Stimulated activated CD4-positive, alpha-beta T cell treated with anti-CD3 and anti-CD28 coated beads, Interleukin-2, amount 100 ng/mL, for 4 hours (primary cell): ENCODE measurements at places on chromosomes 3 and 15.

DNA sequence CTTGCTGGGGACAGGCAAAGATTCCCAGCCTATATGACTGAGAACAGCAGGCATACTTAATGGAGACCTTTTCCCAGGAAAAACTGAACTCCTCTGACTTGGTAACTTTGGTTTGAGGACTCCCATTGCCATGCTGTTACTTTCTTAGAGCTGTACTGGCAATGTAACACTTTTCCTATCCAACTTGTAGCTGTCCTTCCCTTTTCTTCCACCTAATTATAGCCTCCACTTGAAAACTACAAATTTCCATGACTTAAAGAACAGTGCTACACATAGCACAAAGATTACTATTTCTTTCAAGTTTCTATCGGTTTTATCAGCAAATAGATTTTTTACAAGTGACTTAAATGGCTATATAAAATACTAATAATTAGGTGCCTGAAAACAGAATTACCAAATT is 116.9 kb downstream of the GSK3B start:
- no peak for DNase-seq

- DNase-seq = no peak
Measured at GRCh38 chr15:97174886-97175540, 785.5 kb upstream of the ARRDC4 start.

DNA sequence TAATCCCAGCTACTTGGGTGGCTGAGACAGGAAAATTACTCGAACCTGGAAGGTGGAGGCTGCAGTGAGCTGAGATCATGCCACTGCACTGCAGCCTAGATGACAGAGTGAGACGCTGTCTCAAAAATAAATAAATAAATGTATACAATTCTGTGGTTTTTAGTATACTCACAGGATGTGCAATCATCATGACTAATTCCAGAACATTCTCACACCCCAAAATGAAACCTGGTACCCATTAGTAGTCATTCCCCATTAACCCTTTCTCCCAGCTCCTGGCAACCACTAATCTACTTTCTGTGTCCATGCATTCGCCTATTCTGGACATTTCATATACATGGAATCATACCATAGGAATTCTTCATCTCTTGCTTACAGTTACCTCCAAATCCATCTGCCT is 44.5 kb downstream of the LRRFIP2 start:
- DNase-seq = no peak

GRCh38 chr3:43872901-43873300 is 182.2 kb downstream of the ABHD5 start:
- DNase-seq = no peak

GRCh38 chr15:69467636-69468035 is 15.0 kb downstream of the RPLP1 start:
- no peak for DNase-seq

DNA sequence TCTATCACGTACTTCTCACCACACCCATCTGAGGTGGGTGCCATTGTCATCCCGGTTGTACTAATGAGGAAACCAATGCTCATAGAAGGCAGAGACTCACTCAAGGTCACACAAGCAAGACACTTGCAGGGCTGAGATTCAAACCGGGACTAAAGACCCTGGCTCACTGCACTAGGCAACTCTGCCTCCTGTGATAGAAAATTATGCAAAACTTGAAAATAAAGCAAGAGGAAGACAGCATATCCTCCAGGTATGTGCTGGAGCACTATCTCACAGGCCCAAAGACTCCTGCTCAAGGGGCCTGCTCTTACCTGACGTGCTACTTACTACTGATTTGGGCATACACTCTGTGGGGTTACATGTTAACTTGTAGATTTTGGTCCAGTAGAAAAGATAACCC is 25.6 kb downstream of the ANXA2 start:
- no peak for DNase-seq

- no peak for DNase-seq
Measured at GRCh38 chr3:148077318-148077923, 620.3 kb upstream of the AGTR1 start.

- no peak for DNase-seq
Measured at GRCh38 chr3:127800508-127800907, 21.8 kb downstream of the MGLL start.

DNA sequence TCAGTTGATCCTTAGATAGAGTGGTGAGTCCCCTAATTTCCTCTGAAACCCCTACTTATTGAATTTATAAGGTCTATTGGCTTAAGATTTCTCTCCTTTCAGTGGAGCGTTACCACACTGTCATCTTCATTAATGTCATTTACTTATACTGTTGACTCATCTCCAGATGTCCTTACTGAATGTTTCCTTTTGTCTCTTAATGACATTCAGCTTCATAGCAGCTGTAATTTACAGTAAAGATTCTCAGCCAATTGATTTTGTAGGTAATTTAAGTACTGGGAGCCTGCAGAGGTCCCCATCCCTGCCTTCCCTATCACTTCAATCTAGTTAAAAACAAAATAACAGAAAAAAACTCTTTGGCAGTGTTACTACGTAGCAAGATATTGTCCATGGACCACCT is 18.8 kb downstream of the STX19 start:
- DNase-seq = no peak

GRCh38 chr3:137065381-137065780 is 107.6 kb downstream of the IL20RB start:
- no peak for DNase-seq

DNA sequence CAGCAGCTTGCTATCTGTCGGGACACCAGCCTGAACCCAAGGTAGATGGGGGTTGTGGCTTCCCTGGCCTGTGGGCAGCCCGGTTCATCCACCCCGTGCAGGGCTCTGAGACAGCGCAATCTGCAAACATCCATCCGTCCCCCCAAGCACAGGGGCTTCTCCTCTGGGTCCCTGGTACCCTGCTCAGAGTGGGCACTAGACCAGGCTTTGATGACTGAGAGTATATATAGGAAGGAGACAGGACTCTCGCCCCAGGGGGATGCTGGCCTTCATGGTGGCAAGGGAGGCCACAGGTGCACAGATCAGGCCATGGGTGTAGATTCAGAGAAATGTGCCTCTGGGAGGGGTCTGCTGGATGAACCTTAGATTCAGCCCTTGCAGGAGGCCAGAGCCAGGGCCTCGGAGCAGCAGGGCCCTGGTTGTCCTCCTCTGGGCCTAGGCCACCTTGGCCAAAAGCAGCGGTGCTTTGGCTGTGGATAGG is 40.3 kb downstream of the CFAP100 start:
- DNase-seq = no peak

GRCh38 chr3:144053121-144053520 is 81.5 kb downstream of the DIPK2A start:
- DNase-seq = no peak

- DNase-seq = no peak
Measured at GRCh38 chr3:50364573-50365079, 5.3 kb upstream of the TMEM115 start.

- DNase-seq = no peak
Measured at GRCh38 chr3:175149675-175150074, 290.5 kb downstream of the NAALADL2 start.

DNA sequence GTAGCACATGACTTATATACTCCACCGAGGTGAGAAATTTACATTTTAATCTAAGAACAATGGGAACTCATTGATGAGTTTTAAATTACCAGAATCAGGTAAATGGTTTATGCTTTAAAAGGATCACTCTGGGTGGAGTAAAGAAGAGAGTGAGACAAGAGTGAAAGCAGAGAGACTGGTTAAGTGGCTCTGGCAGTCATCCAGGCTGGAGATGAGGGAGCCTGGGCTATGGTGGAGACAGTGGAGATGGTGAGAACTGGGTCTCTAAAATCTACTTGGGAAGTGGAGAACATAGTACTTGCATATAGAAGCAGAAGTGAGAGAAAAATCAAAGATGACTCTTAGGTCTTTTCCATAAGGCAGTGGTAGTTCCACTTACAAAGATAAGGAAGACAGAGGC is 37.1 kb upstream of the SLC25A36 start:
- no peak for DNase-seq

GRCh38 chr3:46413951-46414350 is 6.9 kb downstream of the CCRL2 start:
- DNase-seq = no peak

DNA sequence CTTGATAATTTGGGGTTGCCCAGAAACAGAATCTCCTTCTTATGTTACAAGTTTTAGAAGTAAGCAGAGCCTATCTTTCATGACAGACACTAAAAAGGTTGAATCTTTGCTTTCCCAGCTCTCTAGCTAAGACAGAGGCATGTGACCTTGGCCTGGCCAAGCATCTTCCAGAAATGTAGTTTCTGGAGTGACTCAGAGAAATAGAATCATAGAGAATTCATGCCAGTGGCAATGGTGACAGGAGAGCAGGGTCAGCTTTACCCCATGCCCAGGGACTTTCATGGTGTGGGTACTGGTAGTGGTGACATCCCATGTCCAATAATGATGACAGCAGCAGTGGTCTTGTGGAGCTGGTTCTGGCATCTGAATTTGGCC is 4.0 kb upstream of the PARP6 start:
- DNase-seq = no peak

GRCh38 chr3:18766974-18767373 is 341.8 kb upstream of the SATB1 start:
- DNase-seq = no peak

DNA sequence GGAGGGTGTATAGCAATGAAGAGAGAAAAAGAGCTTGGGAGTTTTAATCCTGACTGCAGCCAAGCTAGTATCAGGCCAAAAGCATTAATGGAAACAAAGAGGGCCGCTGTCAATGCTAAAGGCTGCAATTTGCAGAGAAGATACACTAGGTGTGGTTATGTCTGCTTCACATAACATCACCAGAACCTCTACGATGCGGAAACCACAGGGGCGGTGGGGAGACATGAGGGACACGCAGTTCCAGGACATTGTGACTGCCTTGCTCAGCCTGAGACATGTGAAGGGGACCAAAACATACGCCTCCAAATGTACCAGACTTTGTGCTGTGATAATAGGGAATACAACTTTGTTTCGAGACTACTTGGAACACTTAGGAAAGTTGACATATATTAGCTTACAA is 88.4 kb downstream of the APBA2 start:
- no peak for DNase-seq

DNA sequence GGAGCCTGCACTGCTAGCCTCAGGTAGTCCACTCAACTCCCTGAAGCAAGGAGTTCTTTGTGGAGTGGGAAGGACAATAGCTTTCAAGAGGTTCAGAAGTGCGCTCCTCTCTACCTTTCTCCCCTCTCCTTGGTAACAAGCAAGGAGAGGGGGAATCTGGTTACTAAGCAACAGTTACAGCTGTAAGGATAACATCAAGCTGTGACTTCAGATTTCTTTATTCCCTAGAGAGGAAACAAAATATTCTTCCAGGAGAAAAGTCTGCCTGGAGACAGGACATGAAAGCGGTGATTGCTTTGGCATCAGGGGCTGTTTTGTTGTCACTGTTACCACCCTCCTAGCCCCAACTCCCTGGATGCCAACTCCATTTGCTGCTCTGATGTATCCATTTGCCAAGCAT is 70.4 kb downstream of the TRANK1 start:
- DNase-seq = no peak

DNA sequence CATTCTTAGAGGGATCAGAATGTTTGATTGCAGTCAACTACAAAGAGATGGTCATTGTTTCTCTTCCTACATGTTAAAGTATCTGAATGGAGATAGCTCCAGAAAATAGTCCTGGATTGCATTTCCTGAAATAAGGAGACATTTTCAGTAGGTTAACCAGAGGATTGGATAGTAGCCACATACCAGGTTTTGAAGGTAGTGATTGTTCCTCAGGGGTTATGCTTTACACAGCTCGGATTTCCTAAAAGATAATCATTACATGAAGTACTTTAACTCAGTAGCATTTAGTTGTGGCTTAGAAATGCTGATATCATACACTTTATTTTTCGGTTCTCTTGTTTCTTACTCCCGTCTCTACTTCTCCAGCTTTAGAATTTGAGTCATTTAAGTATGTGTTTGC is 10.3 kb downstream of the DNAJB11 start:
- no peak for DNase-seq

DNA sequence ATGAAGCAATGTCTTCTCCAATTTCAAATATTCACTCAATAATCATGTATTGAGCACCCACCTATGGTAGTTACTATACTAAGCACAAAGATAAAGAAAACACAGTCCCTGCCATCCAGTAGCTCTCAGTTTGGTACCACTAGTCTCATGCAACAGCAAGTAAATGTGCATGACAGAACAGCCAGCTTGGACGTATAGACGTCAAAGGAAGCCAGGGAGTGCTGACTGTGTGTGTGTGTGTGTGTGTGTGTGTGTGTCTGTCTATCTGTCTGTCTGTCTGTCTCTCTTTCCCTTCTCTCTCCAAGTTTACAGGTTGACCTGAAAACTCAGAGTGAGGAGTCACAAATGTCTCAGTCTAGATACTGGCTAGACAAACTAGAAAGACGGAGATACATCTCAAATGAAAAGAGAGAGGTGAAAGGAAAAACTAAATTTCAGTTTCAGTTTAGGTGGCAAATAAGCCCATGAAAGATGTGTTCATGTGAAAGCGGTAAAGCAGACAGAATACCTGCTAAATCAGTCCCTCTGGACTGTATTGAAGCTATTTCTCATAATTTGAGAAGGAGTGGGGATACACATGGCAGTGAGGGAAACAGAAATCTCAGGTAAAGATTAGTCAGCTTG is 141.1 kb upstream of the PTPRG start:
- DNase-seq = no peak

GRCh38 chr3:10683106-10683505 is 132.9 kb upstream of the SLC6A11 start:
- DNase-seq = no peak

- no peak for DNase-seq
Measured at GRCh38 chr3:49563040-49563578, 8.8 kb downstream of the BSN start.
